ENCODE measurements at places on chromosomes 13 and 19.
A peak's percentile ranks its signal among the peaks of the same experiment; 100 is the strongest.

GRCh38 chr13:46213242-46213641 is 1.5 kb downstream of the LRRC63 start:
- no peak for DNase-seq

- peak; percentile 11 for DNase-seq
Observed at GRCh38 chr13:66781241-66781640, 448.9 kb downstream of the PCDH9 start.

DNA sequence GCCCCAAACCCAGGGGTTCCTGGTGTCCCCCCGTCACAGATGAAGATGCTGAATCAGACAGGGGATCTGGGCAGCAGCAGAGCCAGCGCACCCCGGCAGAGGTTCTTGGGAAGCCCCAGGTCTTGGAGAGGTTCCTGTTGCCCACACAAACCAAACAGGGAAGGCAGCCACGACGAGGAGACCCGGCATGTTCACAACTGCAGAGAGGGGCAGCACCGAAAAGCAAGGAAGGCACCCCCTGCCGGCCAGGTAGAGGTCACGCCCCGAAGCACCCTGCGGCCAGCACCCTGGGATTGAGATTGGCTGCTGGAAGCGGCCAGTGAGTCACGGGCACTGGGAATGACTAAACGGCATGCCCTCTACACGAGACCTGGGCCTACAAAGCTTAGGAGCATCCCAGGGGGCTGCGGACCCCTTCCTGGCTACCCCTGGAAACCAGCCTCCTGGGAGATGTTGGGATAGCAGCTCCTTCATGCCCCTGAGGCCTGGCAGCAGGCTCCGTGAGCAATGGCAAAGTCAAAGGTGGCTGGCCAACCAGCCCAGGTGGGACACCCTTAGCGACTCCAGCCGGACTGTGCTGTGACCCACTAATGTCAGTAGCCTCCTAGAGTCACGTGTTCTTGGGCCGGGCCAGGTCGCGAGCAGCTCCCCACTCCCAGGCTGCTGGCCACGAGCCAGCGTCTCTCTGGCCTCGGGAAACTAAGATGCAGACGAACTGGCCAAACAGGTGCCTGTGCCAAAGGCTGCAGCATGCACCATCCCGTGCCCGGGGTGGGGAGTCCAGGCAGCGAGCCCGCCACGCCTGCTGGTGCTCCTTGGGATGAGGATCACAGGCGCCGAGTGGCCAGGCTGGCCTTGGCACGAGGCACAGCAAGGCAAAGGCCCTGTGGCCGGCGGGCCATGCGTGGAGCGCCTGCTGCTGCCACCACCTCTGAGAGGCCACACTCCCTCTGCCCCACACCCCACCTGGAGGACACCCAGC is 43.2 kb downstream of the MLLT1 start:
- DNase-seq: no peak

GRCh38 chr13:84668637-84669036 is 786.4 kb upstream of the SLITRK1 start:
- DNase-seq: no peak

DNA sequence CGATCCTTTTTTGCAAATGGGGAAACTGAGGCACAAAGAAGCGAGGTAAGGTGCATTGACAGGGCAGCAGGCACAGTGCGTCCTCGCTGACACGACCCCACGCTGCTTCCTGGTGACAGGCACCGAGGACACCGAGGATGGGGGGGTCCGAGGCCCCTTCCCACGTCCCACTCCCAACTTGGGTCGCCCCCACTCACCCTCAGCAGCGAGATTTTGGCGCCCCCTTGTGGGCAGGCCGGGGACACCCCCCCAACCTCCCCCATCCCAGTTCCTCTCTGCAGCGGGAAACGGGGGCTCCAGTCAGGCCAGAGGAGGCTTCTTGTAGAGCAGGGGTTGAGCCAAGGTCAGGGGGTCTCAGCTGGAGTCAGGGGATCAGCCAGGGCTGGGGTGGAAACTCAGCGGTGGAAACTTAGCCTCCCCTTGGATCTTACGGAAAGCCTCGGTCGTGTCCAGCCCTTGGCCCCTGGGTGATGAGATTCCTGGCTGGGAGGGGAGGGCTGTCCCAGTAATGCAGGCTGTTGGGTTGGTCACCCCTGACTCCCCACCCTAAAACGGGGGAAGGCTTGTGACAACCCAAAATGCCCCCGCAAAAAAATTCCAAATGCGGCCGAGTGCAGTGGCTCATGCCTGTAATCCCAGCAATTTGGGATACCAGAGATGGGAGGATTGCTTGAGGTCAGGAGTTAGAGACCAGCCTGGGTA is 8.2 kb downstream of the SMIM24 start:
- no peak for DNase-seq

- DNase-seq: no peak
Observed at GRCh38 chr13:73850104-73850873, 283.9 kb downstream of the KLF12 start.

- DNase-seq: no peak
Observed at GRCh38 chr19:44112802-44113137, 429 bp upstream of the ZNF225 start.

GRCh38 chr13:40624383-40624782 is 42.1 kb downstream of the FOXO1 start:
- DNase-seq: no peak
